Temporal lobe (tissue), 4 donors: ENCODE measurements at places on chromosomes 1 and 21. TPM values are rescaled to one million over a fixed set of nuclear protein-coding genes. Genes with fewer than 3 reads are reported as not detected.

TMOD4 gene
- not detected for total RNA-seq

AADACL4 gene
- total RNA-seq, result not detected

THEM5 gene
- not detected for total RNA-seq

TINAGL1 gene
- total RNA-seq, result 1.7 TPM

LSS gene
- total RNA-seq, result 41.1 TPM

CAMK2N1 gene
- total RNA-seq, result 74.3 TPM

OR6K3 gene
- total RNA-seq, result not detected

PROX1 gene
- total RNA-seq, result 13.3 TPM

AP4B1 gene
- 26.3 TPM for total RNA-seq

AKR1A1 gene
- total RNA-seq, result 47.9 TPM

TCP10L gene
- 4.7 TPM for total RNA-seq

C1QTNF12 gene
- total RNA-seq, result 0.25 TPM

TMEM200B gene
- 0.49 TPM for total RNA-seq

MRPS6 gene
- total RNA-seq, result 28.3 TPM

ITLN2 gene
- total RNA-seq, result not detected
